ENCODE measurements at places on chromosomes 4 and X.

DNA sequence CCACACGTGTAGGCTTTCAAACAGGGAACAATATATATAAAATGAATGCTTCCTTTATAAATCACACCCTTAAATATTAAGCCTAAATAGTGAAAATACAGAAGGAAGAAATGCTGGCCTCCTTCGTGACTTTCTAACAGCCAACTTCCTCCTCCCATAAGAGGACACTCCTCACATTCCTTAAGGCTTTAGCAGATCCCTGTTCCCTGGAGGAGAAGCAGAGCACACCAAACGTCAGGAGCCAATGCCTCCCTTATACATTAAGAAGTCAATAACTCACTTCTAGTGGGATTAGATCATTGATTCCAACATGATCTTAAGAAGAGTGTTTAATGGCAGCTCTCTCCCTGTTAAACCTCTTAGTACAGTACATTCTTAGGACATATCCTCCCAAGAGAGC, 108.4 kb upstream of the FAM241A start:
- no peak for DNase-seq

GRCh38 chrX:48021026-48021900, 14.5 kb downstream of the SPACA5 start:
- DNase-seq, result peak; percentile 34

DNA sequence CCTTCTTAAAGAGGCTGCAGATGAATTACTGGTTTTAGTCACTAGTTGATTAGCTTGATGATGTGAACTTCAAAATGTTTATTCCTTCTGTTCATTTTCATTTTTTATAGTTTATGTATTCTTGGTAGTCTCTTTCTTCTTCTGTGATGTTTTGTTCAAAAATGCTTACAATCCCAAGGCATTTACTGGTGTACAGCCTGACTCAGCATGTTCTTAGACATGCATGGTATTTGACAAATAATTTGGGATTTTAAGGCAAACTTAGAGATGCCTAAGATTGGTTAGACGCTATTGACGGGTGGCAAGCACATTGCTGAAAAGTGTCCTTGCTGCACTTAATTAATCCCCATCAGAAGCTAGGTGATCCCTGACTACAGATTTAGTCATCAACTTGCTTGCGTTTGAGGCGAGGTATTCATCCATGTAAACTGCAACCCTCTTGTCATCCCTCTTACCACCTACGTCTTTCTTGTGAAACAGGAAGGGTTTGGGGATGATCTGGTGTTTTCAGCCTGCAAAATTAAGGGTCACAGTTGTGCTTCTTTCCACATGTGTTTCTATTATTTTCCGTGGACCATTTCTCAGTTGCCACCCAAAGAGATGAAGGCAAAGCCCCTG, 331.8 kb downstream of the DKK2 start:
- DNase-seq, result no peak

DNA sequence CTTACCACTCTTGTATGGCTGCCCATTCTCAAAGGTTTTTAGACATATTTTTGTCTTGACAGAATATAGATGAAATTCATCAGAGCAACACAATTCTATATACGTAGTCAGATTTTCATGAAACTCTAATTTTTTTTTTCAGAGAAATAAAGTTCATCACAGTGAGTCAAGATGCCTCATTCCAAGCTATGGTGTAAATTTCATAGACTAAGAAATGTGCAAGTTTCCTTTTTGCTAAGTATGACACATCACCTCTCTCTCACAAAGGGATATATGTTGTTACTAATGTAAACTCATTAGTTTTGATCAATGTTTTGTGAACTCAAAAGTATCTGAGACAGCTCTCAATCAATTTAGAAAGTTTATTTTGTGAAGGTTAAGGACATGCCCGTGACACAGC, 60.4 kb upstream of the ATXN3L start:
- no peak for DNase-seq

DNA sequence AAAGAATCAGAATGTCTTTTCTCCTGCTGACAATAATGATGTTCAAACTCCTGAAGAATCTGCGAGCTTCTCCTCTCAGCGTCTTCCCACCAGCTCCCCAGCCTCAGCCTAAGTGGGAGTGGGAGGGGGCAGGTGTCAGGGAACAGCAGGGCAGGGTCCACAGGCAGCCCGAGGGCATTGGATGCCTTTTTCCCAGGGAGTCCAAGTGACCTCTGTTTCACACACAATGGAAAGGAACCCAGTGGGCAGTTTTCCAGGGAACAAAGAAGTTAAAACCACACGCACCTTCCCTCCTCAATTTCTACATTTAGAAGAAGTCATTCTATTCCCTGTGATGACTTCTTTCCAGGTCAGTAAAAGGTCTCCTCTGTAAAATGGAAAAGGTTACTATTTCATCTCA, 278.5 kb downstream of the PARM1 start:
- DNase-seq, result no peak

GRCh38 chr4:2624782-2625530, 88.5 kb downstream of the FAM193A start:
- DNase-seq, result no peak

- no peak for DNase-seq
Measured at GRCh38 chr4:6041800-6042199, 23.6 kb upstream of the C4orf50 start.

DNA sequence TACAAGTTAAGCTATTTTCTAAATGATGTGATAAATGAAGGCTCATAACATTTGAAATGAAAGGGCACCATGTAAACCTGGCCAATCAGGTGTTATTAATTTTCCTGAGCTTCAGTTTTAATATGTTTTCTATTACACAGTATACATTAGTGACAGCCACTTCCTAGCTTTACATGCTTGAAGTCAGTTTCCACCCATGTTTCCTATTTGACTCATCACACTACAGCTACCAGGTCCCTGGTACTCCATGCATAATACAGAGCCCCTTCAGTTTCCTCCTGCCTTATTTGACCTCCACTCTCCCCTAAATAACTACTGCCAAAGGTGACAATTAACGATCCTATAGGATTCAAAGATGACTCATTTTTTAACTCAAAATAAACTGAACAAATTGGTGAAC, 18.3 kb downstream of the ZNF518B start:
- DNase-seq, result no peak

- no peak for DNase-seq
Measured at GRCh38 chr4:181213551-181213950, 1029.7 kb upstream of the TENM3 start.

DNA sequence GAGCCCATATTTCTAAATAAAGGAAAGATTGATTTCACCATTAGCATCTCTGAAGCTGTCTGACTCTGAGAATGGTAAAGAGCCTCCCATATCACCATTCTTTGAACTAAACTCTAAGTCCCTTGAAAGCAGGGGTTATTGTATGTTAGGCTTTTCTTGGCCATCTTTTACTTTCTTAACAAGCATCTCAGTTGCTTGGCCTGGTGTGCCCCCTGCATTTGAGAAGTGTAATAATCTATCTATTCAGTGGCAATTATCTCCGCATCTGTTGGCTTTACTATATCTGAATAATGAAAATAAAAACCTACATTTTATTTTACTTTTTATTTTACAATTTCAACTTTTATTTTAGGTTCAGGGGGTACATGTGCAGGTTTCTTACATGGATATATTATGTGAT, 128.3 kb upstream of the ARMCX2 start:
- no peak for DNase-seq

DNA sequence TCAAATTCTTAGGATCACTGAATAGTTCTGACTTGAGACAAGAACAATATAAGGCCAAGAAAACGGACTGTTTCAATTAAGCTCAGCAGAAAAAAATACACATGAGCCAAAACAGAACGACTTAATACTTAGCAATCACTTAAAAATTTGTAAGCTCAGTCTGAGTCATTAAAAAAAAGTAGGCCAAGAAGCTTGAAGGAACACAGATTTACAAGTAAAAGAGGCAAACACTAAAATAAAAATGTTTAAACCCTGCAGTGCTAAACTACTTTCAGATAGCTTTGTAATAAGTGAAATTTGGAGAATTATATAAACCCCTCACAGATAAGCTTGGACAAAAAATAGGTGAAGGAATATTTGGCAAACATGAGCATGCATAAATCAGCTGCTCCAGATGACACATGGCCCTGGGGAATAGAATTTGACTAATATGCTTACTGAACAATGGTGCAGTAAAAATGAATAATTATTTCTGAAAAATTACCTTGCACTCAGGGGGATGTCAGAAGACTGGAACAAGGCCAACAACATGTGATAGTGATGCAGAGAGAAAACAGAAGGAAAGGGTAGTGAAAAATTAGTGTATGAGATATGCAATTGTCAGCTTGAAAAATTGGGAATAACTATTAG, 49.6 kb downstream of the LNX1 start:
- DNase-seq, result peak; percentile 86

DNA sequence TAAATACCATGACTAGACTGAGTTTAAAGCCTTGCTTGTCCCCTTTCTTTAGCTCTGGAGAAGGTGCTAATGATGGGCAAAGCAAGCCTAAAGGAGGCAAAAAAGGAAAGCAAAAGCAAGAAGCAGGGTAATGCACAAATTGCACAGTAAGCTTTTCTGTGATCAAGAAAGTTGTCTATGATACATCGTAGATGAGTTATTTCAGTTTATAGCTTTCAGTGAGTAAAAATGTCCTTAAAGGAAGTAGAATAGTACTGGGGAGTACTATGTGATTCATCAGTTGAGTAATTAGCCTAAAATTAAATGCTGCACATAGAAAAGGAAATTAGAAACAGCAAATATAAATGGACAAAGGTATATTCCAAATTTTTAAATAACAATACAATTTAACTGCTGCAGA, 50.2 kb upstream of the PDE5A start:
- DNase-seq, result no peak

- DNase-seq, result no peak
Measured at GRCh38 chrX:100449696-100450608, 39.9 kb upstream of the PCDH19 start.

DNA sequence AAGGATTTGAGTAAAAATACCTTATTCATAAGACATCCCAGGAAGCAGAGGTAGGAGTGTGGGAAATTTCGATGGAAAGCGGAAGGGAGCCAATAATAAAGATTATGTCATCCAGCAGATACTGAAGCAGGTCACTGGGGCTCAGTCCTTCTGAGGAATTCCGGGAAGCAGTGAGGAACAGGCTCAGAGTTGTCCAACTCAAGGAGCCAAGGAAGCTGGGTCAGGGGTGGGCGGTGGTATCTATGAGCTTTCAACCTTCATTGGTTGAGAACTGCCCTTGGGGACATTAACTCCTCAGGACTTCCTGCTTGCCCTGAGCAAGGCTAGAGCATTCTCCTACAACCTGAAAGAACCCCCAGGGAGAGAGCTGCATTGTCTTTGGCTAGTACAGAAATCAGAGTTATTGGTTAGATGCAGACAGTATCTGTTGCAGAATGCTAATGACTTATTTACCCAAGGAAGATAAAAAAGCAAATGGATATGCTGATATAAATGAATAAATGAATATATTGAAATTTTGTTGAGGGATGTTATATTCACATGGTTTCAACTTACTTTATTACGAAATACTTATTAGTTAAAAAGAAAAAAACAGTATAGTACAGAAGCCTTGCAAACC, 68.2 kb downstream of the DMP1 start:
- no peak for DNase-seq

- no peak for DNase-seq
Measured at GRCh38 chr4:8058031-8058479, 100.6 kb downstream of the ABLIM2 start.

Measured in AG04449 (cell line).